ENCODE measurements at places on chromosomes 2 and 18.

GRCh38 chr2:67514515-67514914 lies 117.4 kb downstream of the ETAA1 start:
- no peak for DNase-seq

DNA sequence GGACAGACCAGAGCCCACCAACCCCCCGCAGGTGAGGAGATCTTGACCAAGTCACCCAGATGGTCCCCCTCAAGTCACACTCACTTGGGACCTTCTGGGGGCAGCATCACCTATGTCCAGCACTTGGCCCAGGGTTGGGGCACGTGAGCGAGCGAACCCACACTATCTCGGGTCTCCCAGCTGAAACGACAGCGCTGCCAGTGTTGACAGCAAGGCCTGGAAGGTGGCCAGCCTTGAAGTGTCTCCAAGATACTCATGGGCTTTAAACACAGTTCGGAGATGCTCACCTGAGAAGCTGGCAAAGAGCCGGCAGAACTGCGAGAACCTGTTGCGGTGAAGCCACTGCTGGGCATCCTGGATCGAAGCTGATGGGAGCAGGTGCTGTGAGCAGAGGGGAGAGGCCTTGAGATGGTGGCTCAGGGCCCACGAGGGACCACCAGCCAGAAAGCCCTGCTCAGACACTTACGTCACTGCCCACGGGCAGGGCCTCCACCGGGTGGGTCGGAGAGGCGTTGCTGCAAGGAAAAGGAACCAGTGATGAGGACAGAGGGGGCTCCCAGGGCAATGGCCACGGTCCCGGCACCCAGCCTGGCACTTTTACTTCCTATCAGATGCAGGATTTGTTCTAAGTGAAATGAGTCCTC lies 47.5 kb downstream of the TFCP2L1 start:
- no peak for DNase-seq

DNA sequence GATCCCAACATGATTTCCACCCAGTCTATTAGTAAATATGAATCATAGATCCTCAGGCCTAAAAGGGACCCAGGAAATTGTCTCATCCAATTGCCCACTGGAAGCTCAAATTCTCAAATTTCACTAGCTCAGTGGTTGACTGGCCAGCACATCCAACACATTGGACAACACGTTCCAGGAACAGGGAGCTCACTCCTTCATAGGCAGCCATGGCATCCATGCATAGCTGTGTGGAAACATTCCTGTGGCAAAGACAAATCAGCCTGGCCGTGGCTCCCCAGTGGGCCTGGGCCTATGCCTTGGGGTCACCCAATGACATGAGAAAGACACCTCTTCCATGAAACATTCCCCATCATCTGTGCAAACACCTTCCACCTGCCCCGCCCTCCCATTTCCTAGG lies 261.1 kb downstream of the ANAPC1 start:
- DNase-seq, result no peak

DNA sequence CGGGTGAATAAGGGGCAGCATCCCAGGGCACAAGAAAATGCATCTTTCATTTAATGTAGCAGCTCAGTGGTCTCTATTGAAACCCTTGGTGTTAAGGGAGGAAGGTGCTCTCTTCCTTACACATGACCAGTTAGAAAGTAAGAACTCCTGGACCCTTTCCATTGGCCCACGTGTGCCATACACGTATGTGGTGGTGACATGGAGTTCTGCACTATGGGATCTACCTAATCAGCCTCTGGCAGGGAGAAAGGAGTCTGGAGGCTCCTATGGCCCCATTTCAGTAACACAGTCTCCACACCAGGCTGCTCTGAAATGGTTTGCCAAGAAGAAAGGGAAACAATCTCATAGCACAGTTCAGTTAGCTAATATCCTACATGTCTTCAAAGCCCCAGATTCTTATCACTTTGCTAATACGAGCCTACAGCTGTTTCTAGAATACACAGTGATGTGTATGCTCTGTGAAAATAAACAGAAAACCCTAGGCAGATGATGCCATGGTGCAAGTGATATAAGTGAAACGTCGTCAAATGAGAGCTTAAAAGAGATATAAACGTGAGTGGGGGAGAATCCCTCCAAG lies 7.0 kb downstream of the EFEMP1 start:
- no peak for DNase-seq

DNA sequence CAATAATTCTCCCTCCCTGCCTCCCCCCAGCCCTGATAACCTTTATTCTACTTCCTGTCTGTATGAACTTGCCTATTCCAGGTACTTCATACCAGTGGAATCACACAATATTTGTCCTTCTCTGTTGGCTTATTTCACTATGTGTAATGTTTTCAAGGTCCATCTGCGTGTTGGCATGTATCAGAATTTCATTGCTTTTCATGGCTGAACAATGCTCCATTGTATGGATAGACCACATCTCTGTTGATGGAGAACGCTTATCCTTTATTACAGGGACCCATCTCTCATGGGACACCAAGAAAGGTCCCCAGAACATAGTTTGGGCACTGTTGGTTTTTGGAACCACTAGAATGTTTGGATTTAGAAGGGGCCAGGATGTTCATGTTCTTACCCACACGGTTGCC lies 40.2 kb downstream of the ATOH8 start:
- peak; percentile 87 for DNase-seq

DNA sequence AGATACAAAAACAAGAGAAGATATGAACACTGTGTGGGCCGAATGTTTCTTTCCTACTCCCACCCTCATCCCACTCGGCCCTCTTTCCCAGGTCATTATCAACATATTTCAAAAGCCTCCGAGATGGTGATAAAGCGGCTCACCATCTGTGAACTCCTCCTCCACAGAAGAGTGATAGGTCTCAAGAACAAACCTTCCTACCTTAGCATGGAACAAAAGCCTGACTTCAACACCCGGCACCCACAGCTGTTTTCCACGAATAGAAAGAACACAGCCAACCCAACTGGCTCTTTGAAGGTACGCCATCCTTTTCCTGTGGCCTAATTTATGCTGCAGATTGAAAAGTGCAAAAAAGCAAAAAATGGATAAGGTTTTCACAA lies 28.8 kb downstream of the BCL2 start:
- no peak for DNase-seq

DNA sequence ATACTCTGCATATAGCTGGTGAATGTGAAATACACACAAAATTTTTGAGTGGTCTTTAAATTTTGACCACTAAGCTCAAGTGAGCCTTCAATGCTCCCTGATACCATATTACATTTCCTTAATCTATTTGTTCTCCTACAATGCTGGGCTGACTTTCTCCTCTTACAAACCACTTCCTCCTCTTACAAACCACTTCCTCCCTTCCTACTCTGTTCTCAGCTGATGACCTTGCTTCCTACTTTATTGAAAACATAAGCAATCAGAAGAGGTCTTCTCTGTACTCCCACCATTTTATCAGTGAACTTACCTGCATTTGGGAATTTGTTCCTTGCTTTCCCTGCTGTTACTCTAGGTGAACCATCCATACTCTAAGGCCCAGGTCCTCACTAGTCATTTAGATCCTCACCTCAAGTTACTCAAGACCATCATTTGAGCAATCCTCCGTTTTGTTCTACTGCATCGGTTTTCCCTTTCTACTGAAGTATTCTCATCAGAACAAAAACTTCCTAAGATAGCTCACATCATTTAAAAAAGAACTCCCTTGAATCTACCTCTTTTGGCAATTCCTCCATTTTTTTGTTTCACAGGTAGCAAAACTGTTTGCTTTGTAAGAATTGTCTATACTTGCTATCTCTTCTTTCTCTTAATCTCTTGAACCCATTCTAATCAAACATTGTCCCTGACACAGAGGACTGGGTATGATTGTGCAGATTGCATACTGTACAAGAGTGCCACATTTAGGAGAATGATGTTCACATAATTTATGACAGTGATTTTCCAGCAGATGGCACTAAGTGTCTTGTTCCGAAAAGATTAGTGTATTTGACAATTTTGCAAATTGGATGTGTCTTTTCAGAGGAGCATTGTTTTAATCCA lies 96.5 kb downstream of the EPB41L5 start:
- DNase-seq, result peak; percentile 75

DNA sequence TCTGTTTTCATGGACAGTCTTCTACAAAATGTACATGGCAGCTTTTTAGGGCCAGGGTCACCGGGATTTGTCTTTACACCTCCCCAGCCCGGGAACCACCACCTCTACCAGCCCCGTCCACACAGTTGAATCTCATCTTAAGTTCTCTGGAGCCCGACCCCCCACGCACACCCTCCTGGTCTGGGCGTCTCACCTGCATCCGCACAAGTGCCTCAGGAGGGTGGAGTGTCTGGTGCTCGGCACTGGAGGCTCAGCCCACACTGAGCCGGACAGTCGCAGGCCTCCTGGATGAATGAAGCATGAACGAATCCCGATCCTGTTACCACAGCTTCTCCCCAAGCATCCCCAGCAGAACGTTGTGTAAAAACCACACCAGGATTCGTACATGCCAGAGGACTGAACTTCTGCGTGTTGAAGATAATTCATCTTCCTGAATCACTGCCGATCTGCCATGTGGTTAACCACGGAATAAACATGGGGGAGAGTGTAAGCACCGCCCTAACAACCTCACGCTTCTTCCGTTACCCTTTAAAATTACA lies 162.0 kb downstream of the RTP5 start:
- no peak for DNase-seq

DNA sequence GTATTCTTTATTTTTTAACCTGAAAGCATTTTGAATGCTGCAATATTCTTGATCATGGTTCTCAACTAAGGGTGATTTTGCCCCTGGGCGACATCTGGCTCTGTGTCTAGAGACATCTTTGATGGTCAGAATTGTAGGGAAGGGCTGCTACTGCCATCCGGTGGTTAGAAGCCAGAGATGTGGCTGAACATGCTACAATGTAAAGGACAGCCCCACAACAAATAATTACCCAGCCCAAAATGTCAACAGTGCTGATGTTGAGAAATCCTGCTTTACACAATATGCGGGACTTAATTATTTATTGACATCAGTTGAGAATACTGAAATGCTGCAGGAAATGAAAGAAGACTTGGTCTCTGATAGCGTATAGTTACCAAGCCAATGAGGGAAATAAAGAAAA lies 37.5 kb upstream of the SERPINB2 start:
- DNase-seq, result peak; percentile 40

DNA sequence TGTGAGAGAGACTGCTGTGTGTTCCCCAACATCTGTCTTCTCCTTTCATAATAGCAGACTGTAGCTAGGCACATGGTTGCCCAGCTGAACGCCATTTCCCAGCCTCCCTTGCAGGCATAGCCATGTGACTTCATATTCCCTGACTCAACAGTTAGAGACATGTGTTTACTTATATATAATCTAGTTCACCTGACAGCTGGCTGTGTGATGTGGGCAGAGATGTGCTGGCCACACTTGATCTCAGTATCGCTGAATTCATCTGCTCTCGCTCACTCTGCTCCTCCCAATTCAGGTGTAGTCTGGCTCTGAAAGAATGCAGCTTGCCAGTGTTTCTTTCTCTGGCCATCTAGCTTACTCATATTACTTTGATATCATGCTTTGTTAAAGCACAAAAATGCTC lies 52.3 kb upstream of the SEC11C start:
- DNase-seq, result no peak

DNA sequence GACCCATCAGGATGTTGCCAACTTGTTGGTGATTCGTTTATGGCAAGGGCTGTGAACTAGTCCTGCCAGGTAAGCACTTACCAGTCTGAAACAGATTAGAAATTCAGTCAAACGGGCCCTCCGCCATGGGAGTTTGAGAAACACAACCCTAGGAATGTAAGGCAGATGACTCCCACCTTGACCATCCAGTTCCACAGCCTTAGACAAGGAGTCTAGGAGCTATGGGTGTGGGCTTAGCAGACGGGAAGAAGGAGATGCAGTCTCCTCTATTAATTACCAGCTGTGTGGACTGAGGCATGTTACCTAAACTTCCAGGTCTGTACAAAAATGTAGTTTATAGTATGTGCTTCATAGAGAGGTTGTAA lies 319.4 kb upstream of the NCKAP5 start:
- no peak for DNase-seq

- no peak for DNase-seq
Measured at GRCh38 chr2:239685556-239685955, 284.7 kb upstream of the HDAC4 start.

- no peak for DNase-seq
Measured at GRCh38 chr2:98804265-98804650, 73.3 kb upstream of the MGAT4A start.

DNA sequence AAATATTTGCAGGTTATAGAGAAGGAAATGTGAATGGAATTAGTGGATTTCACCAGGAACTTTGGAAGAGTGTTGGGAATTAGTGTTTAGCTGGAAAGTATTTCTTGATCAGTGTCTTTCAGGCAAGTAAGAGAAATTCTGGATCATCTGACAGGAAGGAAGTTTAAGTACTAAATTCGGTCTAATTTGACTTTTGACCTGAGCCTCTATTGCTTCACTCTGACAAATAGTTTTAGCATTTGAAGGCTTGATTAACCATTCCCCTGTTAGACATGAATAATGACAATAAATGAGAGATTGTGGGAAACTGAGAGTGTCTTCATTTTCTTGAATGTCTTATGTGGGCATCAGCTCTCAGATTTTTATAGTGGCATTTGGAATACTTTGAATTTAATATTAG lies 16.0 kb downstream of the CCNT2 start:
- DNase-seq, result no peak

- DNase-seq, result no peak
Measured at GRCh38 chr2:232623768-232624765, 9.3 kb upstream of the EFHD1 start.

GRCh38 chr2:222933458-222933857 lies 72.6 kb downstream of the ACSL3 start:
- DNase-seq, result no peak

GRCh38 chr2:24049485-24050021 lies at the start of gene FKBP1B:
TSS of gene FKBP1B (plus strand) at chr2:24049741. CDS start at chr2:24049850, 109 bp downstream.
- no peak for DNase-seq

GRCh38 chr2:100936972-100937542 lies 65.0 kb upstream of the RPL31 start:
- no peak for DNase-seq

GRCh38 chr2:212904646-212905045 lies 246.8 kb downstream of the IKZF2 start:
- DNase-seq, result no peak

GRCh38 chr2:11621410-11621809 lies 48.6 kb downstream of the NTSR2 start:
- DNase-seq, result peak; percentile 64

DNA sequence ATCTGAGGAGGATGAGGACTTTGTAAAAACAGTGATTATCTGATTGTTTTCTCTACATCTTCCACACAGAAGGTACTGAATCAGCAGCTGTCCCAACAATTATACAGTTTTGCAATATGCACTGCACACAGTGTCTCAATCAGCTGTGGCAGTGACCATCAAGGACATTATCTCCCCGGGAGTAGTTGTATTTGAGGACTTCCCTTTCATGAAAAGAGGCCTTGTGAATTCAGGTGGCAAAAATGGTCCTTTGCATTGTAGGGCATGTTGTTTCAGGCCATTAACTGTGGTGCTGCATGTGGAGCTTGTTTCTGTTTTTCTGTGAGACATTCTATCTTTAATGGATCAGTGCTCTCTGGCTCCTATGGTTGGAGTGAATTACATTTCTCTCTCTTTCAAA lies 779.4 kb upstream of the FSHR start:
- no peak for DNase-seq

DNA sequence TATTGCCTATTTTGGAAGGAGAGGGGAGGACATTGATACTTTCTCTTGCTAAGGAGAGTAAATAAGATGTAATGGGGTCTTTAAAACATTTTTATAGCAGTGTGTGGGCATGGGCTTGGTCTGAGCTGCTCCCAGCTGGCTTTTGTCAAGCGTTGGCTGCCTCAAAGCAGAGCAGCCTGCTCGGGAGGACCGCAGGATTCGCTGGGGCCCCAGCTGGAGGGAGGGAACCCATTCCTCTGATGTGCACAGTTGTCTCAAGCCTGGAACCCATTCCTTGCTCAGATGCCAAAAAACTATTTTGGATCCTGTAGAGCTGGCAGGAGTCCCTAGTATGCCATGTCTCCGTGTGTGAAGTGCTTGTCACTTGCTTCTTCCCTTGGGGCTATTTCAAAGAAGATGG lies 59.4 kb upstream of the RMDN2 start:
- no peak for DNase-seq

Measured in pons (tissue), 1 donor.